ENCODE measurements at places on chromosomes 7 and 10. TPM values are rescaled to one million over a fixed set of nuclear protein-coding genes. Genes with fewer than 3 reads are reported as not detected.

DNA sequence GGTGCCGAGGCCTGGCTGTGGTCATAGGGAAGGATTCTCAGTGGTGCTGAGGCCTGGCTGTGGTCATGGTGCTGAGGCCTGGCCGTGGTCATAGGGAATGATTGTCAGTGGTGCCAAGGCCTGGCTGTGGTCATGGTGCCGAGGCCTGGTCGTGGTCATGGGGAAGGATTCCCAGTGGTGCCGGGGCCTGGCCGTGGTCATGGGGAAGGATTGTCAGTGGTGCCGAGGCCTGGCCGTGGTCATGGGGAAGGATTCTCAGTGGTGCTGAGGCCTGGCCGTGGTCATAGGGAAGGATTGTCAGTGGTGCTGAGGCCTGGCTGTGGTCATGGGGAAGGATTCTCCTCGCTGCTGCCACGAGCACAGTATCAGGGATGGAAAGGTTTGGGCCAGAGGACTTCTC is 327.3 kb downstream of the ADARB2 start:
- DNase-seq, result no peak

Gene PPP1R17
- total RNA-seq, result not detected

GRCh38 chr10:31303212-31303611 is 15.8 kb upstream of the ZEB1 start:
- no peak for DNase-seq

Gene LLCFC1
- not detected for total RNA-seq
